ENCODE measurements at places on chromosomes 6 and 20.

GRCh38 chr20:35020108-35020928, 64.7 kb downstream of the MYH7B start:
- no peak for DNase-seq

- DNase-seq: no peak
Measured at GRCh38 chr20:19497064-19497463, 261.0 kb upstream of the RIN2 start.

- no peak for DNase-seq
Measured at GRCh38 chr6:82612475-82613039, 248.9 kb downstream of the TPBG start.

GRCh38 chr6:170255426-170256125, 35.3 kb downstream of the DLL1 start:
- no peak for DNase-seq

DNA sequence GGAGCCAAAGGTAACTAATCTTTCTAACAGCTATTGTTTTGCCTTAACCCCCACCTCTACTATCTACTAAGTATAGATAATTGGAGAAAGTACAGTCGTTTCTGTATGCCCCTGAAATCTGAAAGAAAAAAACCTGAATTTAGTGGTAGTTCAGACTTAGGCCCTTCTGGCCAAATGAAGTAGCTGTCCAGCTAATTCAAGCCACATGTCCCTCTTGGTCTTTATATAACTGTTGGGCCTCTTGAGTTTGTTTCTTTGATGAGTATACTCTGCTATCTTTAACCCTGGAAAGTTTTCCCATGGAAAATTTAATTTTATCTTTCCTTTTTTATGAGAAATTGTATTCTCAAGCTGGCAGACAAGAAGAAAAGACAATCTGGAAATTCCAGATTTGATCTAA, 73.0 kb upstream of the FAM8A1 start:
- no peak for DNase-seq

DNA sequence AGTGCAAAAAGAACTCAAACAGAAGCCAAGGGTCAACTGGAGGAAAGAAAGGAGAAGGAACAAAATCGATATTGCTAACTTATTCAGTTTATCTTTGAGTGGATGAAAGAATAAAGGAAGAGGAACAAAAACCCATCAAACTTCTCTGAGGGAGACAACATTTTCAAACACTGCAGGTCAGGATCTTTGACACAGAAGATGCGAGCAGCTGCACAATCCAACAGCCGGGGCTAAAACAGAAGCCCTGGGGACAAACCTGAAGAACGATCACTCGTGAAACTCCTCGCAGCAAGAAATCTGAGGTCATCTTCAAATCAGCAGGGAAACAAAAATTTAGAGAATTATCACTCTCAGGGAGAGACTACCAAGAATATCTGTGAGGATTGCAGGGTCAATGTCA, 14.2 kb downstream of the SLC23A2 start:
- DNase-seq: no peak

- no peak for DNase-seq
Measured at GRCh38 chr20:33568378-33568777, 78.5 kb downstream of the CBFA2T2 start.

GRCh38 chr20:1579488-1579887, 22.0 kb upstream of the SIRPD start:
- no peak for DNase-seq

DNA sequence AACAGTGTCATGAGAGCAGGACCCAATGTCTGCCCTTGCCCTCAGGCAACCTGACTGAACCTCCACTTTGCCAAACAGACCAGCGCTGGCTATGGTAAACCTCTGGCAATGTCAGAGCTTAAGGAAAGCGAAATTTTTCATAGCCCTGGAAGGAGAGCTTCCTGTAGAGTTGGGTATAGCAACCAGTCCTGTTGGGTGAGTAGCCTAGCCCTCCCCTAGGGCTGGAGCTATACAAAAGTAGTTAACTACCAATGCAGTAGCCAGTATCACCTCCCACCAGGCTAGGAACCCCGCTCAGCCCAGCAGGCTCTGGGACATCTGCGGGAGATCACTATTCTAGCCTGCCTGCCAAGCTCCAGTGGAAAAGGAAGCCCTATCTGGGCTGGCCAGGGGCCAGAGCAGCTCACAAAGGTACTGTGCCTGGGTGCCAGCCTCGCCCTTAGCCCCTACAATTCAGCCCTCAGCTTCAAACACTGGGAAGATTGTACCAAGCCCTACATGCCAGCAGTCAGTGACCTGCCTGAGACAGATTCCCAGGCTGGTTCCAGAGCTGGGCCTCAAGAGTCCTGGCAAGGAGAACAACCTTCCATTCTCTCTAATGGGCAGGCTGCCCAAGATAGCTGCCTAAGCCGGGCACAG, 7.9 kb downstream of the WFDC3 start:
- no peak for DNase-seq

DNA sequence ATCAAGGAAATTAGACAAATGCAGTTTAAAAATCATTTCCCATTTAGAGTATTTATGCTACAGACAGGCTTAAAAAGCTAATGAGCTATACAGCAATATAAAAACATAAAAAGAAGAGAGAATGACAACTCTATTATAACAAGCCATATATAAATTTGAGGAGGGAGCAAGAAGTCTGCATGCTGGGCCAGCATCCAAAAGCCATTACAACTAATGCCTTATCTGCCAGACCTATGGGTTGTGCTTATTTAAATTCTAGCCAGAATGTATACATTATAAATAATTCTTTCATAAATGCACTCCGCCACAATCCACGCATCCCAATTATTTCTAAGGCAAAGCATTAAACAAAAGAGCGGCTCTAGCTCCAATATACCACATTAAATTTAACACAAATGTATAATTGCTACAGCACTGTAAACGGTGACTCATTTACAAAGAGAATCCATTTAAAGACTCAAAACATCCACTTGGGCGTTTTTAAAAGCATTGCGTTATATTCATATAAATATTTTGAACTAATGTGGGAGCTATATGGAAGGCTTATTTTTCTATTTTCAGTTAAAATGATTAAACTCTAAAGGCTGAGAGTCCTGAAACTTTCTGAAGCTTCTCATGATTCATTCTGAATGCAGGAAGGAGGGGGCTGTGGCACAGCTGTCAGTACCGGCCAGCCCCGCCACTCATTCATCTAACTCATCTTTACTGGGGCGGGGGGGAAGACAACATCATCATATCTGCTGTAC, 37.7 kb upstream of the RAB22A start:
- DNase-seq: no peak

- no peak for DNase-seq
Measured at GRCh38 chr20:54029176-54029575, 41.2 kb downstream of the BCAS1 start.

GRCh38 chr20:43243672-43244269, 54.1 kb upstream of the PTPRT start:
- no peak for DNase-seq

DNA sequence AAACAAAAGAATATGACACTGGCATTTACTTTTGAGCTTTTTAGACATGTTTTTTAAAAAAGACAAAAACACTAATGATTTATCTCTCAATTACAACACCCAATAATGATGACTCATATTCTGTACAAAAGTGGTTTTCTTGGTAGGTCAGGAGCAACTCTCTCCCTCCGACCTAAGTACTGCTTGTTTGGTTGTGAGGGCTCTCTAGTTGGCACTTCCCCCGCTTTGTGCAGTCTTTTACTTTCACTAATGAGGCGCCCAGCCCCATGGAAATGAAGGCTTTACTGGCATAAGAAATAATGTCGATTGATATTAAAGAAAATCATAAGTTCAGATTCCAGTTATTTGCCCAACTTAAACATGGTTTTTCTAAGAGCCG, 1.3 kb downstream of the KPNA5 start:
- DNase-seq: no peak

DNA sequence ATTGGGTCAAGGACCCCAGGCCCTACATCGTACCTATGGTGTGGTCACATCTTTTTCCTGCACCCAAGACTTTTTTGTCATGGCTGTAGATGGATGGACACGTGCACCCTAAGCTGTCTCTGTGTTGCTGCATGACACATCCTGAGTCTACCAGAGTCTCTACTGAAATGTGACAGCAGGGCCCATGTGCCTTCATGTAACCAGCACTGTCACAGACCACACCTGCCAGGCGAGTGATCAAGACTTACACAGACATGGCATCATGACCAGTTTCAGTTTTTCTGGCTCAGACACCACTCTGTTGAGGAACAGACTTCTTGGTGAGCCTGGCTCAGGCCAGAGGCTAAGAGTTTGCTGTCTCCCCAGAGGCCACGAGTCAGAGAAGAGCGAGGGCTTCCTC, 7.6 kb downstream of the PRND start:
- no peak for DNase-seq

DNA sequence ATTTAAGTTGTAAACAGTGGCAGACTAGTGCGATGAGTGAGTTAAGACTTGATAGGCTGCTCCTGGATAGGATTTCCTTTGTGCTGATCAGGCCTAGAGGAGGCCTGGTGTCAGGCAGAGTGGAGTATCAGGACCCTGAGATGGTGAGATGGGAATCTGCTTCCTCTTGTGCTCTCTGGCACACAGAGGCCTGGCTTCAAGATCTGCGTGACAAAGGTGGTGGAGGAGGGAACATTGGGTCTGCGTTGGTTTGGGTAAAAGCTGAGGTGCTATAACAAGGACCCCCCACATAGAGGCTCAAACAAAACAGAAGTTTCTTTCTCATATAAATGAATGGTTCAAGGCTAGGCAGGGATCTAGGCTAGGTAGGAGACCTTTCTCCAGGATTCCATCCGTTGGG, 20.3 kb downstream of the SCAND1 start:
- no peak for DNase-seq

DNA sequence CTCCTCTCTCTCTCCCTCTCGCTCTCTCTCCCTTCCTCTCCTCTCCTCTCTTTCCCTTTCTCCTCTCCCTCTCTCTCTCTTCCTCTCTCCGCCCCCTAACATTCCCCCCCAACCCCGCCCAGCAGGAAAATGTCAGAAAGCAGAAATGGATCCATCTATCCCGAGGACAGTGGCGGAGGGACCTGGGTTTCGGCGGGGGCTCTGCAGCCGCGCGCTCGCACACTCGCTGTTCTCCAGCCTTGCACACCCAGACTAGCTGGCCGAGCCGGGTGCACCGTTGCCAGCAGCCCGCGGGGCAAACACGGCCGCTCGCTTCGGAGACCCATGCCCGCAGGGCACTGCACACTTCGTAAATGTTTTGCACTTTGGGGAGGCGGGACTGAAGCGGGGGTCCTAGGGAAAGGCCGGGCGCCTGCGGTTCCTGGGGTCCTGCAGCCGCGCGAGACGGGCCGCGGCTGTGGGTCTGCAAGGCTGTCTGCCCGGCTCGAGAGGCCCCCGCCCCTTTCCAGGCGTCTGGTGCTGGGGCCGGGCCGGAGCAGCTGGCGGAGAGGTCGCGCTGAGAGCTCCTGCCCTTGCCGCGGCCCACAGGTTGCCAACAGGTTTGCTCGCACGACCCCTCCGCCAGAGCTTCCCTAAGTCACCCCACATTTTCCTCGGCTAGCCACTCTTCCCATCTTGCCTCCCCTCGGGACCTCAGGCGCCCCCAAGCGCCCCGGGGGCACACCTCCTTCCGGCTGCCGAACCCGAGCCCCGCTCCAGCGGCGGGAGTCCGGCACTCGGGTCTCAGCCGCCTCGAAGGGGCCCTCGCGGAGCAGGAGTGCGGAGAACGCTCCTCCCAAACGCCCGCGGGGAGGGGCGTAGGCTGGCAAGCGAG, 818 bp upstream of the MDGA1 start:
- DNase-seq: peak; percentile 73

DNA sequence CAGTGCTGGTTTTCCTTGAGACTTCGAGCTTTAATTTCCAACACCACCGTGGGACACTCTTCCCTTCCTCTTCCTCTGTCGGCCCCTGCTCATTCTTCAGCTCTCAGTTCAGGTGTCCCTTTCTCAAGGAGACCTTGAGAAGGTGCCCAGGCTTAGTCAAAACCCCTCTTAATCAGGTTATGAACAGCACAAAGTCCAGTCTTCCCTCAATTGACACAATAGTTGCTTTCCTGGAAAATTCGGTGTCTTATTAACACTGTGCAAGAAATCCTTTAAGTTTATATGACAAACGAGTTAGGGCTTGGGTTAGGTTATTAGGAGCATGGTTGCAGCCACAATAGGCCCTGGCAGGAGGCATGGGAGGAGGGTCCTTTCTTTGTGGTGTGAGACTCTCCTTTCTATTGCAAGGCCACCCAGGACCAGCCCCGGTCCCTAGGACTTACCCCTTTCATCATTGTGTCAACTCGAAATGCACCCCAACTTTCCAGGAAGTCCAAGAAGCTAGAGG, 1.5 kb upstream of the NSFL1C start:
- no peak for DNase-seq

- no peak for DNase-seq
Measured at GRCh38 chr20:48826069-48826468, 1.7 kb downstream of the PREX1 start.

DNA sequence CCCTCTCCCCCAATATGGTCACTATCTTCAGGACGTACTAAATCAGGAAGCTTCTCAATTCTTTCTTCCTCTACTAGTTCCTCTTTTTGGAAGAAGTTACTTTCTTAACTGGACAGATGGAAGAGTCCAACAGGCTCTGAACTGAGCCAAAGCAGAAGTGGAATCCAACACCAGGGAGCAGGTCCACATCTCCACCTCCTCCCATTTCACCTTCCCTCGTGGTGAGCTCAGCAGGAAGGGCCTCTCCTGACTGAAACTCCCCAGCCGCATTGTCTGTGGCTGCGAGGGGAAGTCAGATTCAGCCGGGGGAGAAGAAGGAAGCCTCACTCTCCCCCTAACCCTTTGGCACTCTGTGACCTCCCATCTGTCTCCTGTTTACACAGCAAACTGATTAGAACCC, 63.8 kb upstream of the UST start:
- no peak for DNase-seq

GRCh38 chr6:3706547-3706946, 45.0 kb downstream of the PXDC1 start:
- no peak for DNase-seq

DNA sequence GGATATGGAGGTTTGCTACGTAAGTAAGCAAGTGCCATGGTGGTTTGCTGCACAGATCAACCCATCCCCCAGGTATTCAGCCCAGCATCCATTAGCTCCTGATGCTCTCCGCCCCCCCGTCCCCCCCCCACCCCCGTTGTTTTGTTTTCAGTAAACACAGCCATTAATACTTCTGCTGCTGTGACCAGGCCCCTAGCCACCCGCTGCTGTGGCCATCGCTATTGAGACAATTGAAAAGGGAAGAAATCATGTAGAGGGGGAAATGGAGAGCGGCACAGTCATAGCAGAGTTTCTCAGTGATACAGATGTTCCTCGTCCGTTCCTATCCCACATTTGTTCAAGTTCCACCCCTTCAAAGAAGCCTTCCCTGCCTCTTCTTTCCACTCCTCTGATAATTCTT, 24.9 kb downstream of the SLC35D3 start:
- no peak for DNase-seq

Measured in stimulated activated CD8-positive, alpha-beta memory T cell treated with anti-CD3 and anti-CD28 coated beads, Interleukin-12 subunit alpha, Interleukin-12 subunit beta, amount 100 ng/mL, for 4 hours (primary cell).